ENCODE measurements at places on chromosomes 2 and 18.

GRCh38 chr2:121910139-121910538, 154.7 kb downstream of the TSN start:
- DNase-seq: no peak

DNA sequence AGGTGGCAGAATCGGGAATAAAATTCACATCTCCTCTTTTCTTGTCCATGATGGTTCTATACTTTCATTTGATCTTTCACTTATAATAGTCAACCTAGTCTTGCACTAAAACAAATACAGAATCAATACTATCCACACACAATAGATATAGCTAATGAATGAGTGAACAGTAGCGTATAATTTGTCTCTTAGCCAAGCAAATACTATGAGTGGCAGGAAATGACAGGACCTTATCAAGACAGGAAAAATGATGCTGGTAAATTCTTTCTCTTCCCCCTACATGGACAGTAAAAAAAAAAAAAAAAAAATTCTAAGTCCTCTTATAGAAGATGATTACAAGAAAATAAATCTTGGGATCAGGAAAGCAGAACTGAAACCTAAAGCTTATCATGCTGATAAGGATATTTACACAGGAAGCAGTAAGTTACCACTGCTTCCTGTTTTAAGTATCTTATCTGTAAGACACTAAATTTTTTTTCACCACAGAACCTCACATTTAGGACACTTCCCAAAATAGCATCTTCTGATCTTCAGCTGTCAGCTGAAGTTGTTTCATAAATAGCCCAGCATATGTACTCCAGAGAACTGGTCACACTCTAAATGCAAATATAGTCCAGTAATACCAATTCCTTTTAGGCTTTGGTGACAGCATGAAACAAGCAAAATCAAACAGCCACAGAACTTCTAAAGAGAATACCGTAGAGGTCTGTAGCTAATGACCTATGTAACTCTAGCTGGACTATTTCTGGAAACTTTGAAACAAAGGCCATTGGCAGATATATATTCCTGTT, 27.0 kb downstream of the IRS1 start:
- DNase-seq: no peak

GRCh38 chr2:108825254-108825653, 38.7 kb downstream of the CCDC138 start:
- no peak for DNase-seq

GRCh38 chr2:41741951-41742595, 305.7 kb upstream of the PKDCC start:
- no peak for DNase-seq

DNA sequence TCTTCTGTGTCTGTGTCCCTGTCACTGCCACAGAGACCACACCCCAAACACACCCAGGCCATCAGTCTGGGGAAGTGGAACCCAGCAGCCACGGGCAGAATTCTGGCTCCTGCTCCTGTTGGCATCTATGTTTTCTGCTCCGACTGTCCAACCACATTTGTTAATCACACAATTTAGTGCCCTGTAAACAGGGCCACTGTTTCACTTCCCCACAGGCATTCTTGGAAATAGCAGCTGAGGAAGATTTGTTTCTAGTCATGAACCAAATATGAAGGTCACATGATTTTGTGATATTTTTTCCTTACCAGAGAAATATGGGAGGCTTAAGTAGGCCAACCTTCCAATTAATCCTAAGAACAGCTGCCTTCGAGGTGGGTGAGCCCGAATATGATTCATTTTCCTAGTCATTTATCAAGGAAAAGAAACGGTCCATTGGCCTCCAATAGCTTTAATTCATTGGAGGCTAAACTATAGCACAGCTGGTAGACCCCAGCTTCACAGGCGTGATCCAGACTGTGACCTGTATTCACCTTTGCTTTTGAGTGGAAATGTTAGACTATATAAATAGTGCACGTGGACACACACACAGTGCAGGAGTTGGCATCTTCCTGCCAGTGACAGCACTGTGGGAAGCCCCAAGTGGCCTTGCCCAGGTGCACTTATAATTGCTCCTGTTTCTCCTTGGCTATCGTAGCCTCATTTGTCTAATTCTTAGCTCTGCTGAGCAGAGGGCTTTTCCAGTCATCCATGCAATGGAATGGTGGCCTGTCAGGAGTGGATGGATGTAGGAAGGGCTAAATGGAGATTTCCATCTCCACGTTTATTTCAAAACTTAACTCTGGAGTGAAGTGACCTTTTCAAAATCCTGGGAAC, 267.9 kb downstream of the LPIN1 start:
- DNase-seq: no peak

DNA sequence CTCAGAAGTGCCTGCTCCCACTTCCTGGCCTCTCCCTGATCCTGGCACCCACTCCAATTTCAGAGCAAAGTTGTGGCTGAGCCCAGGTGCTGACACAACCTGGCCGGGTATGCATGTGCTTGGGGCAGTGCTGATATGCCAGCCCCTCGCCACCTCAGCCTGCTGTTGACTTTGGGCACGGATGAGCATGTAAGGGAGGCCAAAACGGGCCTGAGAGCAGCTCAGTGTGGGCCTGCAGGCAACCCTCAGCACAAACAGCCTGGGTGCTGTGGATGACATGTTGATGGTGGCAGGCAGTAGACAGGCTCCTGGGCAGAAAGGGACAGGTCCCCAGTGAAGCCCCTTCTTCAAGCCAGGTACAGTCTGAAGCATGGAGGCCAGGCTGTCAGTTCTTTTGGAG, 553.6 kb upstream of the FSIP2 start:
- DNase-seq: no peak

- no peak for DNase-seq
Measured at GRCh38 chr2:55952415-55952814, 28.8 kb upstream of the EFEMP1 start.

GRCh38 chr2:223282221-223282620, 230.2 kb downstream of the KCNE4 start:
- DNase-seq: no peak

DNA sequence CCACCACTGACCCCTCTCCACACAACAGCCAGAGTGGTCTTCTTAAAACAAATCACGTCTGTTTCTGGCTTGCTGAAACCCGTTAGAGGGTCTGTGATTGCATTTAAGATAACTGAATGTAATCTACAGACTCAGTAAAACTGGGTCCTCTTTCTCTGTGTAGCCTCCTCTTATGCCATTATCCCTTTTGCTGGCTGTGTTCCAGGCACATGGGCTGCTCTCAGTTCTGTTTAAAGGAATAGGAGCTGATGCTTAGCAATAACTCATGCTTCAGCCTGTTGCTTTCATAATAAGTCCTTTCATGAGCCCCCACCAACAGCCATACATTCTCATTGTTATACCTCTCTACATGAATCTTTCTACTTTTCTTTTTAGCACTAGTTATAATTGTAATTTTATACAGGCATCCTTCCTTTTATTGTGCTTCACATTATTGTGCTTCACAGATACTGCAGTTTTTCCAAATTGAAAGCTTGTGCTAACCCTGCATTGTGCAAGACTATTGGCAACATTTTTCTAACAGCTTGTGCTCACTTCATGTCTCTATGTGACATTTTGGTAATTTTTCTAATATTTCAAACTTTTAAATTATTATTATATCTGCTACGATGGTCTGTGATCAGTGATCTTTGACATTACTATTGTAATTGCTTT, 782.6 kb downstream of the MBD2 start:
- no peak for DNase-seq

- DNase-seq: no peak
Measured at GRCh38 chr2:238498188-238498587, 71.5 kb downstream of the ASB1 start.

DNA sequence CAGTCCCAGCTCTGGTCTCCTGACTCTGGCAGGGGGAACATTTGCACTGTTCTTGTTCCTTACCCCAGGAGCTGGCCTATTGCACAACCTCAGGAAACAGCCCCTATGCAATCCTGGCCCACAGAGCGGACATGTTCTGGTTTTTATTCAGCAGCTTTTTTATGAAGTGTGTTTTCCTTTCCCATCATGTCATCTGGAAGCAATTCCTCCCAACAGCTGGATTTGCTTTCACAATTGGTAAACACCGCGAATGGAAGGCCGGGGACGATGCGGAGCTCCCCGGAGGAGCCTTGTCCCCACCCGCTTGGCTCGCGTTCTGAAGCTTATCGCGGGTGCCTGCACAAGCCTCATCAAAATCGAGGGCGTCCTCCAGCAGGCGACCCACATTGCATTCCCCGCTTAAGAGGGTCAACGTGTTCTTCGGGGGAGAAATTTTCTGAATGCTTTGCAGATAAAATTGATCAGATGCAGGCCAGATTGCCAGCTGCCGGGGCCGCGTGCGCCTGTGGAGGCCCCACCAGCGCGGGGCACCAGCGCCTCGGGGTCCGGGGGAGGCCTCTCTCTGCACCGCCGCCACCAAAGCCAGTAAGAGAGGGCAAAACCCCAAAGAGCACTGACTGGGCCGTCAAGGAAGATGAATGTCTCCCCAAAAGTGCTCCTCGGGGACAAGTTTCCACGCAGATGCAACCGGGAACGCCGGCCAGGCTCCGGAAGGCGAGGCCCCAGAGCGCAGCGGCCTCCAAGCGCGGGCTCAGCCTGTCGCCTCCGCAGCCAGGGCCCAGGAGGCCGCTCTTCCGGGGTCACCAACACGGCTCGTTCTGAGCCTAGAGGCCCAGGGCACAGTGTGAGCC, 60.3 kb upstream of the SP3 start:
- no peak for DNase-seq

GRCh38 chr2:26615336-26615859, 25.8 kb downstream of the CIB4 start:
- no peak for DNase-seq

DNA sequence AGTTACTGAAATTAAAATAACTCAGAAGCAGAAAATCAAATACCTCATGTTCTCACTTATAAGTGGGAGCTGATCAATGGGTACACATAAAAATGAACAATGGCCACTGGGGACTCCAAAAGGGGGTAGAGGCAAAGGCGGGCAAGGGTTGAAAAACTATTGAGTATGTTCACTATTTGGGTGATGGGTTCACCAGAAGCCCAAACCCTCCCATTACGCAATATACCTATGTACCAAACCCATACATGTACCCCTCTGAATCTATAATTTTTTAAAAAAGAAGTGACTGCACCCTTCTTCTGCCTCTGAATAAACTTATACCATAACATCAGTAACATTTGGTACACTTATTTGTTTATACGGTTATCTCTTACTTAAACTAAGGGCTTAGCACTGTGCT, 119.4 kb downstream of the ZRANB3 start:
- DNase-seq: no peak

DNA sequence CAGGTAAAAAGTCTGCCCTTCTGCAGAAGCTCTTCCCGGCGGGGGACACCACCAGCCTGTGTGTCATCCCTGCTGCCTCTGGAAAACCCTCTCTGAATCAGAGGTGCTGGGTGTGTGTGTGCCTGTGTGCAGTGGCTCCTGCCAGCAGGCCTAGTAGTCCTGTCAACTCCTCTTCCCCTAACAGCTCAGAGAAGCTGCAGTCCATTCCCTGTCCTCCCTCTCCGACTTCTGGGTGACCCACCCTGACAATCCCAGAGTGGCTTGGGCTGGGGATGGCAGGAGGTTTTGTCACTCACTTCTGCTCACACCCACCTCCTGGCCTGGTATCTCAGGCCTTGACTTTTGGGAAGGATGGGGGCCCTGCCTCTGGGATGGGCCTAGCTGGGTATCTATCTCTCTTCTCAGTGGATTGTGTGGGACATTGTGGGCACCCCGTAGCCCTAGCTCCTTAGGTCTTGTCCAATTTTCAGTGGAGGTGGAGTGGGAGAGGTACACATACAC, 2.3 kb downstream of the WNT10A start:
- no peak for DNase-seq

- DNase-seq: no peak
Measured at GRCh38 chr2:203366639-203367466, 38.7 kb downstream of the ABI2 start.

DNA sequence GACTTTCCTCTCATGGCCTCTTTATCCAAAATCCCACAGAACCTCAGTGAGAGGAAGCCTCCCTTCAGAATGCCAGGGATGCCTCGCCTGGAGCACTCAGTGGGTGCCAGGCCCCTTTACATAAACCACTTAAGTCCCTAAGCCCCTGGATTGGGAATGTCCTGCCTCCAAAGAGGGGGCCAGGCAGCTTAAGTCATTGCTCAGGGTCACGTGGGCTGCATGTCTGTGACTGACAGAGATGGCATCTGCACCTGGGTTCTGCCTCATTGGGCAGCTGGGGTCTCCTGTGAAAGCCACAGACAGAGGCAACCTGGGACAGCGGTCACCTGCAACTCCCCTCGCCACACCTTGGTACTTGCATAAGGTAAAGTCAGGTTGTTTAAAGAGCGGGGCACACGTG, 93.5 kb downstream of the MYT1L start:
- no peak for DNase-seq

DNA sequence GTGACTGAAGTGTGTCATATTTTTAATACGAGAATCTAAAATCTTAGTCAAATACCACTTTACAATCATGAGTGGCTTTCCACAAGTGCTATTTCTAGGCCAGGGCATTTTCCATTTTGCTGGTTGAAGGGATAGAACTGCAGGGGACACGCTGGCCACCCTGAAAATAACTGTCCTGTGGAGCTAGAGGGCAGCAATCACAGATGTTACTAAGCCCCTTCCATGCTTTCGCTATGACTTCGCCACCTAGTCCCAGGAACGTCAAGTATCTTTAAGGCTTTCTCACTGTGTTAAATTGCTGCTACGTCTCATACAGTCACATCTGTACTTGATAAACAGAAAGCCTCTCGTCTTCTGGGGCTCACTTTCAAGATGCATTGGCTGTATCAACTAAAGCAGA, 171.8 kb downstream of the CDH2 start:
- DNase-seq: no peak

- DNase-seq: no peak
Measured at GRCh38 chr2:21486445-21486844, 362.7 kb downstream of the TDRD15 start.

DNA sequence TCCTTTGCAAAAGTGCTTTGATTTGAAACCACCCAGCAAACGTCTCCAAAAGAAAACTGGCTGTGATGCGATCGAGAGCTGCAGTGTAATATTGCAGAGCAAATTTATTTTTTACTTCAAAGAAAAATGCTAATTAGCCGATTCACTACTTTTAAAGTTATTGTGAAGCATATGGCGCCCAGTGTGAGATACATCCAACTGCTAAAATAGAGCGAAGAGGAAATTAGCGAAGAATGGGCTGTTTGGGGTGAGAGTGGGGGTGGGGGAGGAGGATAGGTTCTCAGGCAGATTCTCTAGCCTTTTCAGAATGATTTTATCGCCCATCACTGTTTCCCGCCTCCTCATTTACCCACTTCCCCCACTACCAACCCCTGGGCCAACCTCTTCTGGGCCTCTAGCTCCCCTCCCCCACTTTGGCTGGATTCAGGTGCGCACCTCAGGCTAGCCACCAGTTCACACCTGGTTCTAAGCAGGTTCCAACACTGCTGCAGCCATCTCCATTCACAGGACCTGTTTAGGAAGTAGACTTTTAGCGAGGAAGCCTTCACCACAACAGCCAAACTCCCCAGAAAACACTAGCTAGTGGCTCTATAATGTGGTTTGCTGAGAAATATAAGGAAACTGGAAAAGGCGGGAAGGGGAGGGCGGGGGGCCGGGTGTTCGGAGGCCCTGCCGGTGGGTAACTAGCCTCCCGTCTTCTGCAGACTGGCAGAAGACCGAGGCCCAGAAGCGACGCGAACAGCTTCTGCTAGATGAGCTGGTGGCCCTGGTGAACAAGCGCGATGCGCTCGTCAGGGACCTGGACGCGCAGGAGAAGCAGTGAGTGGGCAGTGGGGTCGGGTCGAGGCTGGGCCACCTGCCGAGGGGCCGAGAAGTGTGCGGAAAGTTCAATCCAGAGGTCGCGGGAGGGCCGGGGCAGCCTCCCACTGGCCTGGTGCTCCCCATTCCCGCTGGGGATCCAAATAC, 6.0 kb upstream of the OTX1 start:
- DNase-seq: no peak

GRCh38 chr2:145653553-145653952, 1133.6 kb upstream of the ZEB2 start:
- no peak for DNase-seq
